Right cardiac atrium (tissue), 5 donors: ENCODE measurements at places on chromosomes 5 and 9. TPM values are rescaled to one million over a fixed set of nuclear protein-coding genes. Genes with fewer than 3 reads are reported as not detected.

The SPATA31C1 gene
- not detected for polyA plus RNA-seq

The LRRTM2 gene
- 0.07 TPM for polyA plus RNA-seq

The SPRY4 gene
- polyA plus RNA-seq = 8.1 TPM

The RGS7BP gene
- 1.0 TPM for polyA plus RNA-seq

The C6 gene
- 71.2 TPM for polyA plus RNA-seq

The ZNF454 gene
- 1.9 TPM for polyA plus RNA-seq

The URM1 gene
- 44.2 TPM for polyA plus RNA-seq

The TRIM7 gene
- 4.4 TPM for polyA plus RNA-seq

The PCDHB11 gene
- polyA plus RNA-seq = 0.48 TPM

The SLC6A7 gene
- not detected for polyA plus RNA-seq

The P4HA2 gene
- 51.9 TPM for polyA plus RNA-seq

The ZNF169 gene
- polyA plus RNA-seq = 2.3 TPM

The ANXA6 gene
- polyA plus RNA-seq = 203 TPM

The AGXT2 gene
- not detected for polyA plus RNA-seq

The DOCK2 gene
- polyA plus RNA-seq = 1.00 TPM

The PDE6A gene
- polyA plus RNA-seq = 0.07 TPM

The HAND1 gene
- polyA plus RNA-seq = 3.6 TPM

The ZBTB34 gene
- 2.4 TPM for polyA plus RNA-seq

The EPB41L4B gene
- polyA plus RNA-seq = 11.2 TPM

The SLCO4C1 gene
- polyA plus RNA-seq = 0.05 TPM

The FBN2 gene
- polyA plus RNA-seq = 1.5 TPM

The CEP72 gene
- polyA plus RNA-seq = 1.1 TPM

The TLE4 gene
- 5.9 TPM for polyA plus RNA-seq

The GPX3 gene
- polyA plus RNA-seq = 1,982 TPM

The HTR4 gene
- polyA plus RNA-seq = 1.3 TPM

The PRLR gene
- 0.20 TPM for polyA plus RNA-seq

The CDH10 gene
- polyA plus RNA-seq = 0.97 TPM
